ENCODE measurements at places on chromosomes 1 and 21.

- no peak for DNase-seq
Observed at GRCh38 chr21:18959817-18960216, 556.2 kb upstream of the TMPRSS15 start.

DNA sequence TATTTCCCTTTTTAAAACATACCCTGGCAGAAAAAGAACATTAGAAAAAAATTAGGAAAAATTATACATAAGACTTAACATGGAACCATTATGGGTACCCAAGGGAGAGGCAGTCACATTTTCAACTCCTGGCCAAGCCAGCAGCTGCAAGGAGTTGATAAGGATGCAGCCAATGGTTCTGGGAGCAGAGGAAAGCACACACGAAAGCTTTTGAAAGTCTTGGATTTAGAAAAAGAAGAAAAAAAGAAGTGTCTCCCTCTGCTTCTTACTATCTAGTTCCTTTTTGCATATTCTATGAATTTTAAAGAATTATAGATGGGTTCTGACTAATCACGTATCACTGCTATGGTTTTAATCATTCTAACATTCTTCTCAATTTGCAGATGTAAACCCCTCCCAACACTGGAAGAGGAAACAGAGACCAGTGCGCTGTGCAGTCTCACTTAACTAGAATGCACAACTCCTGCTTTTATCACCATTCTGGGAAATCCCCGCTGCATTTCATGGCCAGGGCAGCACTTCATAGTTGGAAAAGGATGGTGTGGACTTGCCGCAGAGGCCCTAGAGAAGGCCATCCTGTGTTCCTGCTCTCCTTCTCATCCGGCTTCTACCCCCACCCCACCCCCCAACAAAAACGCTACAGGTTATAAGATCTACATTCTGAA, 2.7 kb upstream of the CD58 start:
- DNase-seq = no peak

GRCh38 chr1:175385316-175385715, 192.7 kb upstream of the KIAA0040 start:
- no peak for DNase-seq

DNA sequence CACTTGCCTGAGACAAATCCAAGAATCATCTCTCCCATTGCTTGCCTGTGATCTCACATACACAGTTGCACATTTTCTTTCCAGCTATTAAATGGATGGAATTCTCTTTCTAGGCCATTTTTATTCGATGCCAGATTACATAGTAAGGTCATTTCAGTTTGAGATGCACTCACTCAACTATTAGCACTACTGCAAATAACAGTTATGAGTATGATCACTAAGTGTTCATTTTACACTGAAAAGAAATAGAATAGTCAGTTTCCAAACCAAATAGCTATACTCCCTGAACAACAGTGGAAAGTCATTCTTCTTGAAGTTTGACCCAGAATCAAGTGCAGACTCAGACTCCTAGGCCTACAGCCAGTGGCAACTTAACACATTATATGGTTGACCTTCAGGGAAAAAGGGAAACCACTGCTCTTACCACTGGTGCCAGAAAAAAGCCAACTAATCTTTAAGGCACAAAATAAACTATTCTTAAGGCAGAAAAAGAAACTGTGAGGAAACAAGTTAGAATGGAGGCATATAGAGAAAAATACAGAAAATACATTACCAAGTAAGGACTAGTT, 31.5 kb downstream of the WNT2B start:
- no peak for DNase-seq

- no peak for DNase-seq
Observed at GRCh38 chr1:172561252-172561651, 28.3 kb downstream of the SUCO start.

DNA sequence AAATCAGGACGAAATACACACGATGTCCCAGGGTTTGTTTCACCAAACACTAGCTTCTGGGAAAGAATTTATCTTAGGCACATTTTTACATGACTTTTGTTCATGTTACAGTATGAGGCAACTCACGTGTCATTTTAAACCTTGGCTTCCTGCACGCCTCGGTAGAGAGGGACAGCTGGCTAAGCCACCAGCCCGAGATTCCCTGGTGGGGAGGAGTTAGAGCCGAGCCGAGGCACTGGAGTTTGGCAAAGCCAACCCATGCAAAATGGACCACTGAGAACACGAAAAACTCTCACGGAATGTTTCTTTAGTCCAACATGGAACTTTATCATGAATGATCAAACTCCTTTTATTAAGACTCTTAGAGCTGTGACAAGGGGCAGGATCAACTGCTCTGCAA, 240.0 kb downstream of the DYRK1A start:
- DNase-seq = no peak

GRCh38 chr1:167229719-167230385, 9.2 kb downstream of the POU2F1 start:
- DNase-seq = no peak

DNA sequence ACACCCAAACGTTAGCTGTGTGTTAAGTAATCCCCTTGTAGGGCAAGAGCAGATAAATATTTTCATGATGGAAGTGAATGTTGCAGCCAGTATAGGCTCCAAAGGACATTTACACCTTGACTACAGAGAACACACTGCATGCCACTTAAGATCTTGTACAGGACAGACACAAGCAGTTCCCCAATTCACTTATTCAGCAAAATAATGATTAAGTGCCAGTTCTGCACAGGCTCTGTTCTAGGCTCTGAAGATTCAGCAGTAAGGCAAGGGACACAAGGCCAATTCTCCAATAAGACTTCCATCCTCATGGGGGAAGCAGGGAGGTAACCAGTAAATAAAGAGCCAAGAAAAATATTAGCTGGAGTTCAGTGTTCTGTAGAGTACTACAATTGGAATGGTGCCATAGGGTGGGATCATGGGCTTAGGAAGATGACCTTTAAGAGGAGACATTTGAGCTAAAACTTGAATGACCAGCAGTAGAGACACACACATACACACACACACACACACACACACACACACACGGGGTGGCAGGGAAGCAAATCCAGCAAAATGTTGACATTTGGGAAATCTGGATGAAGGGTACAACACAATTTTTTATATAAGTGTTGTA, 199.9 kb upstream of the JUN start:
- DNase-seq = no peak

All from posterior vena cava (tissue), 2 donors.